ENCODE measurements at places on chromosomes 5 and 9. TPM values are rescaled to one million over a fixed set of nuclear protein-coding genes. Genes with fewer than 3 reads are reported as not detected.

The ECM2 gene
- total RNA-seq, result 0.24 TPM

The UGCG gene
- total RNA-seq, result 20.0 TPM

The GADD45G gene
- total RNA-seq, result 0.46 TPM

The GTF2H2C gene
- total RNA-seq, result 33.4 TPM

The TAF11L5 gene
- total RNA-seq, result not detected

The PCDHGA3 gene
- not detected for total RNA-seq

The LECT2 gene
- total RNA-seq, result not detected

The FOXD4L3 gene
- total RNA-seq, result 0.18 TPM

The CCDC183 gene
- 0.16 TPM for total RNA-seq

The TMEFF1 gene
- 1.8 TPM for total RNA-seq

The WDR38 gene
- total RNA-seq, result not detected

The IL13 gene
- total RNA-seq, result not detected

The PCDHB10 gene
- total RNA-seq, result 0.02 TPM

The PCDHGB7 gene
- total RNA-seq, result 0.05 TPM

The HNRNPAB gene
- 322 TPM for total RNA-seq

Data from A549 treated with CORT108297 at 1 μM for 4 hours (cell line).